ENCODE measurements at places on chromosomes 1 and 21.

- DNase-seq: no peak
Observed at GRCh38 chr1:118325550-118326225, 140.7 kb upstream of the SPAG17 start.

DNA sequence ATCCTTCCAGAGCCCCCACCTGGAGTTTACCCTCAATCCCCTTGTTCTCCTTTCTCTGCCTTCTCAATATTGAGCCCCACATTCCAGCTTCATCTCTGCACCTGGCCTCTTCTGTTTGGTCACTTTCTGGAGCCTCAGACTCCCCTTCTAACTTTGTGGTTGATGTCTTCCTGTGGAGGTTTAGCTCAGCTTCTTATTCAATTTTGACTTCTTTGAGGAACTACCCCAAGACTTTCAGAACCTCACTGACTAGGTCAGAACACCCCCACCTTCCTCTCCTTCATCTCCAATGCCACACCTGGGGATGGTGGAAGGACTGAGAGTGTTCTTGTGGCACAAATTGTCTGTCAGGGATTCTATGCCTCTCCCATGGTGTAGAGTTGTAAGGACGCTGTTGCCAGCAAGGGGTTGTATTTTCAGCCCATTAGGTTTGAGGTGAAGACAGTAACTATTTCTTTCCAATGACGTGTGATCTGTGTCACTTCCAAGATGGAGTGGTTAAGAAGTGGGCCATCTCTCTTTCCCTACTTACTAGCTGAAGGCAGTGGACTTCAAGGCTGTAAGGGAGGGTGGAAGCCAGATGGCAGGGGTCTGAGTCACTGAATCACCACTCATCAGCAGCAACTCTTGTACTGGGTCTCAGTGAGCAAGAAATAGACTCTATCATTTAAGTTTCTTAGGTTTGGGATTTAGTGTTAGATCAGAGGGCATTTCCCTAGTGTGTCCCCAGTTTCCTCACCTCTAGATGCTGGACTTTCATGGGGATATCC is 80.6 kb downstream of the PAPPA2 start:
- no peak for DNase-seq

DNA sequence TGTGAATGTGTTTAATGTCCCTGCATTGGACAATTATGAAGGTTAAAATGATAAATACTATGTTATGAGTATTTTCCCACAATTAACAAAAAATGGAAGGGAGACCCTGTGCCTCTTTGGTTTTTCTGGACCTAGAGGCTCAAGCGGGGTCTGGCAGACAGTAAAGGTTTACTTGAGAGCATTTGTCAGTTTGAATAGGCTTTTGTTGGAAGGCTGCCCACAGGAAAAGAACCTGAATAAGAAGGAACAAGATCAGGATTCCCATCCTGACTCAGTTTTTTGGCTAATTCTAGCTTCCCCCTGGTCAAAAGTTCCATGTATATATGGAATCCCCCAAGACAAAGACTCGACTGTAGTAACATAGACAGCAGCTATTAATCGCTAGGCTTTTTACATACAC is 150.9 kb upstream of the JUN start:
- no peak for DNase-seq

DNA sequence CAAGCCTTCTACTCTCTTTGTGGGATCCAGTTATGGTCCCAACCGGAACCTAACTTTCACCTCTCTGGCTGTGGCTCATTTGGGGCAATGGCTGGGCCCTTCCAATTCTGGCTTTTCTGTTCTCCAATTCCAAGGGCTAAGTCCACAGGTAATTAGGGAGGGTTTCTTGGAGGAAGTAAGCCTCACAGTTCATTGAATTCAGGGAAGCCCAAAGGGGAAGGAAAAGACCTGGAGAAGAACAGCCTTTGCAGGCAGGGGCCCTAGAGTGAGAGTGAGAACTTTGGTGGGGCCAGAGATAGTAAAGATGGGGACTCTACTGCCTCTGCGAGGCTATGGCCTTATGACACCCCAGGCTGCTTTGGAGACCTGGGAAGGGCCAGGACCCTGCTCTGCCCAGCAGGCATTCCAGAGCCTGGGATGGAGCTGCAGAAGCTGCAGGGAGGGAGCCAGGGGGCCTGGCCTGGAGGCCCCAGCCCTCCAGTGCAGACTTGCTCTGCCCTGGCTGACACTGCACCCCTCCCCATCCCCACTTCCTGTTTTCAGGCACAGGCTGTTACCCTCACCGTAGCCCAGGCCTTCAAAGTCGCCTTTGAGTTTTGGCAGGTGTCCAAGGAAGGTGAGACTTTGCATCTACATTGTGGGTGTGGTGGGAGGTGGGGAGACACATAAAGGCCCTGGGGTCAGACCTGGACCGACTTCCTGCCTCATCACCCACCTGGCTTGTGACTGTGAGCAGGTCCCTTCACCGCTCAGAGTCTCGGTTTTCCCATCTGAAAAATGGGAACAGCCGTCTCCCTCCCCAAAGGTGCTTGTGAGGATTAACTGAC is 18.9 kb downstream of the LDLRAP1 start:
- DNase-seq: peak; percentile 37

DNA sequence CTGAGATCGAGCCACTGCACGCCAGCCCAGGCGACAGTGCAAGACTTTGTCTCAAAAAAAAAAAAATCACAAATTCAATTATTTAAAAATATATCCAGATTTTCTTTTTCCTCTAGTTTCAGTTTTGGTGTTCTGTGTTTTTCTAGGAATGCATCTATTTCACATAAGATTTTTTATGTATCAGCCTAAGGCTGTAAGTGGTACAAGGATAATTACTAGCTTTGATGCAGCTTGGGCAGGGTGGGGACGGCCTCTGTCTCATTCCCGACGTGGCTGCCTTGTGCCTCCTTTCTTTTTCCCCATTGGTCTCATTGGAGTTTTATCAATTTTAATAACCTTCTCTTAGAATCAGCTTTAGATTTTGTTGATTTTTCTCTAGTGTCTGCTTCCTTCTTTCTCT is 6.9 kb downstream of the CCDC27 start:
- no peak for DNase-seq

DNA sequence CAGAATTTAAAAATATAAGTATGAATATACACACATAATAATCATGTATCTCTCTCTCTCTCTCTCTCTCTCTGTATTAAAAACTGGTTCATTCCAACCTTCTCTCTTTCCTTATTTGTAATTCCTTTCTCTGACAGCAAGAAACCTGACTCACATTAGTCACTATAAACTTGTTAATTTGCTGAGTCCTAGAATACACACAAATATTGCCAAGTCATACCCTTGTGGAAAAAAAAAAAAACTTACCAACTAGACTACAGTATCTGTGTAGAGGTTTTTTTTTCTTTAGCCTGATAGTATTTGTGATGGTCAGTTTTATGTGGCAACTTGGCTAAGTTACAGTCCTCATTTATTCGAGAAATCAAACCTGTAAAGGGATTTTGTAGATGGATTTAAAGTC is 26.3 kb upstream of the NHLH2 start:
- no peak for DNase-seq

DNA sequence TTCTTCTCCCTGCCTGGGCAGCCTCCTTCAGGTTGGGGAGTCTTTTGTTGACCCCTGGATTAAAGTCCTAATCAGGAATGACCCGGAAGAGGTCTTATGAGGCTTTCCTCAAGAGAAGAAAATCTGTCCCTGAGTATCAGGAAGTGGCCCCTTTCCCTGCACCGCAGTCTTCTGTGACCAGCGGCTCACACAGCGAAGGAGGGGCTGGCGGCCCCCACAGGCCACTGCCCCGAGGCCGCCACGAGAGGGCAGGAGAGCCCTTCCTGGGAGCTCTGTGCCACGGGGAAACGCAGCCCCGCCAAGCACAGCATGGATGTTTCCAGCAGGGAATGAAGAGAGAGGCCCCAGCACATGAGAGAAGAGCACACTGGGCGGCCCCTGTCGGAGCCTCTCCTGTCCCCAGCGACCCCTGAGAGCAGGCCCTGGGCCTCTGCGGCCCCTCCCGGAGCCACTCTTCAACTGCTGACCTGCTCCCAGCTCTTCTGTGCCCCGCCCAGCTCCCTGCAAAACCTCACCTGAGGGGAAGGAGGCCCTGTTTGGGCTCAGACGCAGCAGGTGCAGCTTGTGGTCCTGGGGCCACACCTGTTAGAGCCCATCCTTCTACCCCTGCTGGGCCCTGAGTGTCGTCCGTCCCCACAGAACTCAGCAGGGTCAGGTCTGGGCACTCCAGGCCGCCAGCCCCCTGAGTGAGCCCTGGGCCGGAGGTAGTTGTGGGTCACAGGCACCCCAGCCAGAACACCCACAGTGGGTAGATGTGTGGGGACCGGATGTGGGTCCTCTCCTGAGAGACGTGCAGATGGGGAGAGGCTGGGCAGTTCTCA is 4.9 kb upstream of the POFUT2 start:
- DNase-seq: no peak

GRCh38 chr21:37771181-37771580 is 145.1 kb downstream of the KCNJ6 start:
- DNase-seq: no peak

- no peak for DNase-seq
Observed at GRCh38 chr1:219476116-219476515, 136.8 kb downstream of the ZC3H11B start.

Measured in esophagus squamous epithelium (tissue), 5 donors.